ENCODE measurements at places on chromosomes 4 and X.

- DNase-seq, result no peak
These were observed 276.7 kb downstream of the GBA3 start for GRCh38 chr4:22969287-22969896.

DNA sequence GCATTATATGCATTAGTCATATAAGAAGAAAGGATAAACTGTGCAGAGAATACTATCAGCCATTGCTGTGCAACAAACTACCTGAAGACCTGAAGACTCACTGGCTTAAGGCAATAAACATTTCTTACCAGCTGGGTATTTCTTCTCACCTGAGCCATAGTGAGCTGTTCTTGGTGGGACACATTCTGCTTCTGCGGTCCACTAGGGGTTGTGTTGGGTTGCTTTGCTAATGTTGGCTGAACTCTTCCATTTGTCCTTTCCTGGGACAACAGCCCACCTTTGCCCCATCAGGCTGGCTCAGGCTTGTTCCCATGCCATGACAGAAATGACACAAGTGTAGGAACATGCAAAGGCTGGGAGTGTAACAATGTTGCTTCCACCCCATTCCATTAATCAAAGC, 388.6 kb downstream of the PCDH7 start:
- no peak for DNase-seq

- no peak for DNase-seq
These were observed 120.4 kb upstream of the DUSP21 start for GRCh38 chrX:44723426-44723825.

DNA sequence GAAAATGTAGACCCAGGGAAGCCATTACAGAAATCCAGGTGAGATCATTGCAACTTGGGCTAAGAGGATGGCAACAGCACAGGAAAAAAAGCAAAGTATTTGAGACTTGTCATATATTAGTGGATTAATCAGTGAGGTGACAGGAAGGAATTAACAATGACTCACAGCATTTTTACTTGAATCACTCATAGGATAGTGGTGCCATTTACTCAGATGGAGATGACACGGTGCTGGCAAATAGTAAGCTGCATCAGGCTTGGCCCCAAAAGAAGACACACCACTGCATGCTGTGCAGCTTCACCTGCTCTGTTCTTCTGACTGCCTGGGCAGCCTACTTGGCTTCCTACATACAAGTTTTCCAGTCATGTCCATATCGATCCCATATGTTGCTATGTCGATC, 144.8 kb downstream of the FRYL start:
- DNase-seq, result no peak

DNA sequence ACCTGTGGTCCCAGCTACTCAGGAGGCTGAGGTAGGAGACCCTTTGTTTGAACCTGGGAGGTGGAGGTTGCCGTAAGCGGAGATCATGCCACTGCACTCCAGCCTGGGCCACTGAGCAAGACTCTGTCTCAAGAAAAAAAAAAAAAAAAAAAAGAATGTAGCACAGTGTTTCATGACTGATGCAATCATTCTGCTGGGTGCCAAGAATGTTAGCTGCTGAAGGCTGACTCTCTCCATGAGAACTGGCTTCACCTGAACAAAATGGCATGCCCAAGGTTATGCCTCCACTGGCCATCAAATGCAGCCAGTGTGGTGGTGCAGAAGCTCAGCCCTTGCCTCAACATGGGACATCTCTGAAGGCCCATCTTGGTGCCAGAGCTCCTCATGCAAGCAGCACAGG, 412.1 kb downstream of the ADAM29 start:
- DNase-seq, result no peak

DNA sequence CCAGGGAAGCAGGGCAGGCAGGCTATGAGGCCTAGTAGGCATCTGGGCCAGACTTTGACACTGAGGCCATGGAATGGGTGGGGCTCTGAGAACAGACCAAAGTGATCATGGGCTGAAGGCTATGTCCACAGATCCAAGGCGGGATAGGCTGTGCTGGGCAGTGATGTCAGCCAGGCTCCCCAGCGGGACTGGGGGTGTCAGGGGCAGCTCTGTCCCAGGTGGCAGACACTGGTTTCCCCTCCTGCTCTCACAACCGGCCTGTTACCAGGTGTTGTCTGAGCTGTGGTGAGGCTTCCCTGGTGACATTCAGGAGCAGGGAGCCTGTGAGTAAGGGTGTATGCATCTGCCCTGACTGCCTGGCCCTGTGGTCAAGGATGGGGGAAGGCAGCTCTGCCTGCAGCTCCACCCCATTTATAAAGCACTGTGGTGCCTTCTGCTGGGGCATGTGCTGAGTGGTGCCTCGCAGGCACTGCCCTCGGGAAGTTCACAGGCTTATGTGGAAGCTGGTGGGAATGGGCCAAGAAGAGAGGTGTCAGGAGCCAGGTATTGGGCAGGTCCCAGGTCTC, 2.9 kb downstream of the IL9R start:
- no peak for DNase-seq

- no peak for DNase-seq
These were observed 96.1 kb downstream of the RPA4 start for GRCh38 chrX:96979766-96980165.

- DNase-seq, result no peak
These were observed 316.1 kb upstream of the EMCN start for GRCh38 chr4:100833906-100834305.

DNA sequence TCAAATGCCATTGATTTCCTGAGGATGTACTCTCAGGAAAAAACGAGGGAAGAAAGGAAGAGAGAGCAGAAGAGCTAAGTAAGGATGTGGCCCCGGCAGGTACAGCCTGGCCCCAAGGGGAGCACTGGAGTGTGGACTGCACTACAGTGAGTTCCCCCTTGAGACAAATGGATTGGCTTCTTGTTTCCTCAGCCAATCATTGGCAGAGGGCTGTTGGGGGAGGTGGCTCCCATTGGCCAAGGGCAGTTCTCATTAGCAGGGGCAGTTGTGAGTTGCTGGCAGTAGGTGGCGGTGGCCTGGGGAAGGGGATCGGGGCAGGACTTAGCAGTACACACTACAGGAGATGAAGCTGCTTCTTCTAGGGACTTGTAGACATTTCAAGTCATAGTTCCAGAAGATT, 24.1 kb upstream of the OCIAD2 start:
- no peak for DNase-seq

- no peak for DNase-seq
These were observed 1.0 kb upstream of the DCK start for GRCh38 chr4:70992391-70992881.

DNA sequence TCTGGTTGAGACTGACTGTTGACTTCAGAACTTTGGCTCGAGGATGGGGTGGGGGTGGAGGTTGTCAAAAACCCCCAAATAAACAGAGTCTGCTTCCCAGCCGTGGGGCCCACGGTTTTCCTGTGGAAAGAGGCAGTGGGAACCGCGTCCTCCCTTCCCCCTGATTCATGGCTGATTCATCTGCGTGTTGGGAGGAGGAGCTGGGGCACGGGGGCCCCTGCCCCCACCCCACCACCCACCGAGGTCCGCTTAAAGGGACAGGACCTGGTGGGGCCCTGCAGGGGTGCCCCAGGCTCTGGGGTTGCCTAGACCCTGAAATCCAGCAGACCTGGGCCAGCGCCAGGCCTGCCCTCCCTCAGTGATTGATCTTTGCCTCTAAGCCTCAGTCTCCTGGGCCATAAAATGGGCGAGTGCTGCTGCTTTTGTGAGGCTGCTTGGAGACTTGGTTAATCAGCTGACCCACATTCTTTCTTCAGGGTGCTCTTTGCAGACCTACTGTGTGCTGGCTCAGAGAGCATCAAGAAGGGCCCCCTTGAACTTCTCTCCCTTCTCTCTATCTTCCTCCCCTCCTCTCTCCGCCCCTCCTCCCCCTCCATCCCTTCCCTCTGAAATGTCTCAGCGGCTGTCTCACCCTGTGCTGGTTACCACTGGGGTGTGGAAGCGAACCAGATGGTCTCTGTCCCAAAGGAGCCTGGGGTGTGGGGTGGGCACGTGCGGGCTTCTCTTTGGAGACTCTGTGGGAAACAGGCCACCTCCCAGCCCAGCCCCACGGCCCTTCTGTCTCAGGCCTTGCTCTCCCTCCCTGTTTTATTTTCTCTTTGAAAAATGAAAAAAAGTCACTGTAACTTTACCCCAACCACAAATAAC, 9.1 kb downstream of the HTRA3 start:
- DNase-seq, result no peak

DNA sequence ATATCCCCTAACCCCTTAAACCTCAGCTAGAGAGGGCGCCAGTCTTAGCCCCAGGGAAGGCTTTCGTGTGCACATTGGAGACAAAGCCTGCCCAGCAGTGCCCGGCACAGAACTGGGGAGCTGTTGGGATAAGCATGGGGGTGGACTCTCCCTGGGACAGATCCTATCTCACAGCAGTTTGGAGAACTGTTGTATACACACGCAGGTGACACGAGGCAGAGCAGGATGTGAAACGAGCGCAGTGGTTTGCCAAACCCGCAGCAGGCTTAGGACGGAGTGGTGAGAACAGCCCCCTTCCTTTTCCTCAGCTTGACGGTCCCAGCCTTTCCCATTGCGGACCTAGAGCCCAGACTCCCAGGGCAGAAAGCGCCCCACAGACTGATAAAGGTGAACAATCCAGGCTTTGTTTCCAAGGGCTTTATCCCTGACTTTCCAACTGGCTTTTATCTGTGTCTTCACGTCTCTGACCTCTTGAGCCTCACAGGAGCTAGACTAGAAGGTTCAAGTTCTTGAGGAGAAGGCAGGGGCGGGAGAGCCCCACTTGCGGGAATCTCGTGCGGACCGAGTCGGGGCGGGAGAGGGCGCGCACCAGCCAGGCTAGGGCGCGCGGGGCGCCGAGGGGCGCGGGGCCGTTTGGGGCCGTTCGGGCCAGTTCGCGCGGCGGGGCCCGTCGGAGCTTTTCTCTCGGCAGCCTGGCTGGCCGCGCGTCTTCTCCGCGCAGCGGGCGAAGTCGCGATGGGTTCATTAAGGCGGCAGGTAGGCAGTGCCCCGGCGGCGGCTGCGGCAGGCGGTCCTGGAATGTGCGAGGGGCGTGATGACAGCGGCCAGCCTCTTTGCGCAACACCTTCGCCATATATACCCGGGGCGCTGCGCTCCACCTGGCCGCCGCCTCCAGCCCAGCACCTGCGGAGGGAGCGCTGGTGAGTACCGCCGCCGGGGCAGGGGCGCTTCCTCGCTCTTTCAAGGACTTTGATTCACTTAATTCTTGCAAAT, at the start of gene SLC34A2:
SLC34A2 (plus strand) TSS at position 881 of the 993 bp plus-strand sequence. CDS start 6,650 bp downstream, outside the sequence.
- no peak for DNase-seq

DNA sequence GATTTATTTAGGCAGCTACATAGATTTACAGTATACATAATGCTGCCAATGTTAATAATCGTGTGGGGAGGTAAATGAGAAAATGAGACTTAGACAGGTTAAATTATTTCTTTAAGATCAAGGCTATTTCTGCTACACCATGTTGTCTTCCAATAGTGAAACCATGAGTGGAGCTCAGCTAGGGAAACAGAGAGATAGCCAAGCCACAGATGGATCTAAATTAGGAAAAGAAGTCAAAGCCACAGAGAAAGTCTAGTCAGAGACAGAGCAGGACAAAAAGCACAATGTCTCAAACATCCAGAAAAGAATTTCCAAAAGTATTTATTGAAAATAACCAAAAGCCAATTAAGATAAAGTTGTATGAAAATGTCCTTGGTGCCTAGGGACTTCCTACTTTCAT, 867.2 kb upstream of the GRID2 start:
- DNase-seq, result no peak

DNA sequence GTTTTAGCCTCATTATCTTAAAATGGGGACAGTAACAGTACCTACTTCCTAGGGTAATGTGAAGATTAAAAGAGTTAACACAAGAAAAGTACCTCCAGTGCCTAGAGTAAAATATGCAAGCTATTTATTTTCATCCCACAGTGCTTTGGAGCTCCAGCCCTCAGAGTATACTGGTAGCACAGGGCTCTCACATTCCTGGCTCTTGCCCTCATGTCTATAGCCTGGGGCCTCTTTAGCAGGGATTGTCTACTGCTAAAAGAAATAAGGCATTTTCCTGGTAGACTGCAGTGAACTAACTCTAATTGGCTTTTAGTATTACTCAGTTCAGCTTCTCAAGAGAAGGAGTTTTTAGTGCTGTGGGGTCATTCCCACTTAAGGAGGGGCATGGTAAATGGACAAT, 60.8 kb downstream of the RRAGB start:
- no peak for DNase-seq

- DNase-seq, result no peak
These were observed 14.6 kb downstream of the TMSB4X start for GRCh38 chrX:12989461-12989860.

DNA sequence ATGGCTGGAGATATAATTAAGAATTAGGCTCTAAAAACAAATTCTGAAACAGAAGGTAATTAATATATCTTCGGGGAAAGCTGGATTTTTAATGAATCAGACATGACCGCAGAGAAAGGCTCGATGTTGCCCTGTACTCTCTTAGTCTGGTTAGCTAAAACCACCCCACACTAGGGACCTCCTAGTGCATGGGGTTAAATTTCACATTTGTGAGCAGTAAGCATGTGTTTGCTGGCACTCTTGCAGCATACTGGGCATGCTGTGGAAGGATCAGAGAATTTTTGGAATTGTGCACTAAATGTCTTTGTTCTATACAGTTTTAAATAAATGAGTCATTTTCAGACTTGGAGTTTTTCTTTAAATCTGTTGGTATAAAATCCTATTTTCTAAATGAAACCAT, 475.6 kb upstream of the FTHL17 start:
- no peak for DNase-seq

- no peak for DNase-seq
These were observed 537 bp upstream of the PRKX start for GRCh38 chrX:3713937-3714434.

GRCh38 chrX:8861908-8862307, 60.7 kb upstream of the FAM9A start:
- DNase-seq, result no peak

- no peak for DNase-seq
These were observed 2371.5 kb upstream of the TENM3 start for GRCh38 chr4:179871726-179872125.

DNA sequence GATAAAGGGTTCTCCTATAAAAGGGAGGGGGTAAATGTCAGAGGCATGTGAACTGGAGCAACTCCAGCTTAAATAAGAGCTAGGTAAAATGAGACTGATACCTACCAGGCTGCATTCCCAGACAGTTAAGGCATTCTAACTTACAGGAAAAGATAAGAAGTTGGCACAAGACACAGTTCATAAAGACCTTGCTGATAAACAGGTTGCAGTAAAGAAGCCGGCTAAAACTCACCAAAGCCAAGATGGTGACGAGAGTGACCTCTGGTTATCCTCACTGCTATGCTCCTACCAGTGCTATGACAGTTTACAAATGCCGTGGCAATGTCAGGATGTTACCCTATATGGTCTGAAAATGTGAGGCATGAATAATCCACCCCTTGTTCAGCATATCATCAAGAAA, 13.1 kb upstream of the SULT1B1 start:
- DNase-seq, result no peak

DNA sequence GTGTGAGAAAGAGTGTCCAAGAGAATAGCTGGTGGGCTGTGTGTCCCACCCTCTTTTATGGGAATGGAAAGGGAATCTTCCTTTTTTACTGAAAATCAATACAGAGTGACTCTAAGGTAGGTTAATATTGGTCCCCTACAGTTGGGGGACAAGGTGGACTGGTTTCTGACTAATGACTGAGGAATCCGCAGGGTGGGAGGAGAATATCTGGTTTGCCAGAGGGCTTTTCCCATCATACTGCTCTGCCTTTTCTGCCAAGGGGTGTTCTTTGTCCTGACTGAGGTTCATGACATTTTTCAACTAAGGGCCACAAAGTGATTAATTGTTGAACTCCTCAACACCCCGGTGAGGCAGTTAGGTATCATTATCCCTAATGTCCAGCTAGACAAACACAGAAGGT, 261.6 kb downstream of the SPATA18 start:
- DNase-seq, result no peak

- DNase-seq, result no peak
These were observed 94.8 kb downstream of the KDR start for GRCh38 chr4:55030589-55030988.

- no peak for DNase-seq
These were observed 49.9 kb upstream of the XIAP start for GRCh38 chrX:123809854-123810375.

- DNase-seq, result no peak
These were observed 8.8 kb downstream of the SPRY1 start for GRCh38 chr4:123405267-123405865.
